CD4-positive, alpha-beta T cell treated with Interferon alpha-2 for 1 hour (primary cell): ENCODE measurements at places on chromosomes 13 and 19.

- no peak for DNase-seq
Observed at GRCh38 chr13:36029166-36029565, 102.0 kb downstream of the DCLK1 start.

DNA sequence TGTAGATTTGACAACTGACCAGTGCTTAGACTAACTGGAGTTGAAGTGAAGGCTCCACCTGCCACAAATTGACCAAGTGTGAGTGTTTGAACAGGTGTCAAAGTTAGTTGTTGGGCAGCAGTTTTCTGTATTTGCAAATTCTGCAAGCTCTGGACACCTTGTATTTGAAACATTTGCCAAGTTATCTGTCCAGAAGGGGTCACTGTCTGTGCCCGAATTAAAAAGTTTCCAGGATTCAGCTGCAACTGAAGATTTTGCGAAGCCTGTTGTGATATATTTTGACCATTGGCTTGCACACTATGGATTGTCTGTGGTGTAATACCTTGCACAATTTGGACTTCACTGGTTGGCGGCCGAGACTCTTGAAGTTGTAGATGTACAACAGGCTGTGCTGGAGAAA, 1690.7 kb downstream of the SLITRK5 start:
- no peak for DNase-seq

DNA sequence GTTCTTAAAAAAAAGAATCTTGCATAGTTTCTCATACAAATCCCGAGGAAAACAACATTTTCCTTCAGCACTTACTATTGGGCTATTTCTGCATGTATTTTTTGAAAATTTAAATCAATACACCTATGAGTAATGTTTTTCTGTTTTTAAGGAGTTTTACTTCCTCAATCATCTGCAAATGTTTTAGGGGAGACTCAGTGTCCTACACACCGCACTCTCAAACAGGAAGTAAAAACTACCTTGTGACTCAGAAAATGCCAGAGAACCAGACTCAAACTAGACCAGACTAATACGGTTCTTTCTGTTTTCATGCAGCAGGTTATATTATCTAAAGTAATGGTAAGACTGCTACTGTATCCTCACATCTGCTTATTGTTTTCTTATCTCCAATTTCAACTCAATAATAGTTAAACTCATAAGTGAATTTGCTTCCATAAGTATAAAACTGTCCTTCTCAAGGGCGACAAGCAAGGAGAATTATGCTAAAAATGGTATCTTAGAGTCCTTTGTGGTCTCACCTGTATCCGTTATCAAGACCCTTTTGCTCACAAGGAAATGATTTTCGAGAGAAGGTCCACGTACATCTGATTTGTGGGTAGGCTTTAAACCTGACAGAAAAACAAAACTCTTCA, 52.5 kb downstream of the FLT3 start:
- peak; percentile 7 for DNase-seq

DNA sequence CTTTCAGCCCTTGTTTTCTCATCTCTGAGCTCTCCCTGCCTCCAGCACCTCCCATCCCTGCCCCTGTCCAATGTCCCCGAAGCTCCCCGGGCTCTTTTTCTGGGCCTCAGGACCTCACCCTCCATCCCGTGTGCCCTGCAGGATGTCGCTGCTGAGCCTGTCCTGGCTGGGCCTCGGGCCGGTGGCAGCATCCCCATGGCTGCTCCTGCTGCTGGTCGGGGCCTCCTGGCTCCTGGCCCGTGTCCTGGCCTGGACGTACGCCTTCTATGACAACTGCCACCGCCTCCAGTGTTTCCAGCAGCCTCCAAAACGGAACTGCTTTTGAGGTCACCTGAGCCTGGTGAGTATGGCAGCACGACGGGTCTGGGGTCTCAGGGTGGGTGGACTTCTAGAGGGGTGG, 51.1 kb upstream of the CYP4F8 start:
- no peak for DNase-seq

- peak; percentile 61 for DNase-seq
Observed at GRCh38 chr19:49677231-49677900, at the start of gene PRMT1. PRMT1 (plus strand) TSS chr19:49677271; CDS start chr19:49677281, 10 bp downstream.

- DNase-seq: no peak
Observed at GRCh38 chr19:46721269-46722003, 4.5 kb upstream of the PRKD2 start.

GRCh38 chr13:35718084-35718483, 241.6 kb upstream of the MAB21L1 start:
- DNase-seq: no peak

DNA sequence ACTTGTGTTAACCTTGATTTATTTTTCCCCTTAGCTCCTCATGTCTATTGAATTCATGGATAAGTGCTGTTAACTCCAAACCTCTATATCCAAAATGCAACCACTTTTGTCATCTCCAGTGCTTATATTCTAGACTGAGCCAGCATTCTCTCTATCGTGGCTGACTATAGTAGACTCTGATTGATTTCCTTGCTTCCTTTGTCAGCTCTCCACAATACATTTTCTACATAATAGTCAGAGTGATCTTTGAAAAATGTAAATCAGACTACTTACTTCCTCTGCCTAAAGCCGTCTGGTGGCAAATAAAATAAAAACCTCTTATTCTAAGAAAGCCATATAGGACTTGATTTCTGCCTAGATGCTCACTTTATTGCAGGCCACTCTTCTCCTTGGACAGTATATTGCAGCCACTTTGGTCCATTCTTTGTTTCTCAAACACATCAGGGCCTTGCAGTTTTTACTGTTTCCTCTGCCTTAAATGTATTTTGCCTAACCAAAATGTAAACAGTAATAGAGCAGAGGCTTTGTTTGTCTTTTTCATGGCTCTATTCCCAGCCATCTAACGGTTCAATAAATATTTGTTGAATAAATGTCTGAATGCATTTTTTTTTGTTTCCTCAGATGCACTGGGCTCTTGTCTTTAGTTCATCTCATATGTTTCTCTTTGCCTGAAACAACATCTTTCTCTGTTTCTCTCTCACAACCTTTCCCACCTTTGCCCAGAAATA, 243.6 kb upstream of the CSNK1A1L start:
- no peak for DNase-seq

- peak; percentile 68 for DNase-seq
Observed at GRCh38 chr19:9793071-9793591, 24.6 kb upstream of the ZNF846 start.

GRCh38 chr13:111116856-111117255, 1.7 kb downstream of the ARHGEF7 start:
- DNase-seq: no peak

- DNase-seq: no peak
Observed at GRCh38 chr13:51501096-51501495, 48.3 kb upstream of the INTS6 start.

DNA sequence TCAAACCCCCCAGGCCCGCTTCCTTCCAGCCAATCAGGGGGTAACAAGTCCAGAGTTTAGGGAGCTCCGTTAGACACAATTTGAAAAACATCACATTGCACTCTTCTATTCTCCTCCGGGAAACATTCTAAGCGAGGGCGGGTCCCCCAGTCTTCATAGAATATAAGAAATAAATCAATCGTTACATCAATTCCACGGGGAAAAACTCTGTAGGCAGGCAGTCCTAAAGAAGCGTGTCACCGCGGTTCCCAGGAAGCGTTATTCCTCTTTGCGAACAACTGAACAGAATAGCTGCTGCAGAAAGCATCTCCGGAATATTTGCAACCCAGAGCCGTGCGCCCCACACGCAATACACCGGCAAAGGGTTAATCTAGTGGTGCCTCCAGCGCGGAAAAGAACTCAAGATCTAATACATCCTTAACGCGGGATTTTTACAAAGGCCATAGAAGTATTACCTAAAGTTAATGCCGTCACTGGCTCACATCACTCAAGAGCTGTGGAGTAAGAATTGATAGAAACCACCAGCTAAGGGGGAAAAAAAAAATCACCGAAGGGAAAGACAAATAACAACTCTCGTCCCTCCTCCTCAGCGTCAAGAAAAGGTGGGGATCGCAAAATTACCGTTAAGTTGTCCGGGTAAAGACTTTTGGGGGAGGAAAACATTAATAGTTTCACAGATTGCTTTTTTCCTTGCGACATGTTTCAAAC, 65.1 kb downstream of the KCNRG start:
- DNase-seq: peak; percentile 6

GRCh38 chr13:37526710-37527473, 71.7 kb downstream of the POSTN start:
- no peak for DNase-seq

DNA sequence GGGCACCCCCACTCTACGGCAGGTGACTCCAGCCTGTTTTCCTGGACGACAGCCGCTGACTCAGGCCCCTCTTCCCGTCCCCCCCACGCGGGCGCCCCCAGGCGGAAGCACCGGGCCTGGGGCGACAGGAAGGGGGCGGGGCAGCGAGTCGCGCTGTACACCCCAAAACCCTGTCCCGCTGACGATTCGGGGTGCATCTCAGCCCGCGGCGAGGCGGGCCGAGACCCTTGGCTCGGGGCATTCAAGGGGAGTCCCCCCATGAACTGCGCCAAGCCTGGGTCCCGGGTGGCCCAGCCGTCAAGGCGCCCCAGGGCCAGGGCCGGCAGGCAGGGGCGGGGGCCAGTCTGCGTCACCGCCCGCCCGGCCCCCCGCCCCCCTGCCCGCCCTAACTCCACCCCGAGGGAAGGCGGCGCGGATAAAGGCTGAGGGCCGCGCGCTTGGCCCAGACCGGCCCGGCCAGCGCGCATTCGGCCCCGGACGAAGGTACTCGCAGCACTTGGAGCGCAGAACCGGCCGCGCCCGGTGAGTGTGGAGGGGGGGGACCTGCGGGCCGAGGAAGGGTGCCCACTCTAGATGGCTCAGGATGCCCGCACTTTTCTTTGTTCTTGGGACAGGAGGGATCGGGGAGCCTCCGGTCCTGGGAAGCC, at the start of gene MIDN:
MIDN (plus strand) TSS at position 445 of the 647 bp plus-strand sequence. CDS start 1,714 bp downstream, outside the sequence.
- DNase-seq: peak; percentile 82

GRCh38 chr13:51385114-51385513, 45.6 kb downstream of the SERPINE3 start:
- no peak for DNase-seq

GRCh38 chr19:58277748-58278540, 811 bp upstream of the ZNF8 start:
- DNase-seq: no peak

DNA sequence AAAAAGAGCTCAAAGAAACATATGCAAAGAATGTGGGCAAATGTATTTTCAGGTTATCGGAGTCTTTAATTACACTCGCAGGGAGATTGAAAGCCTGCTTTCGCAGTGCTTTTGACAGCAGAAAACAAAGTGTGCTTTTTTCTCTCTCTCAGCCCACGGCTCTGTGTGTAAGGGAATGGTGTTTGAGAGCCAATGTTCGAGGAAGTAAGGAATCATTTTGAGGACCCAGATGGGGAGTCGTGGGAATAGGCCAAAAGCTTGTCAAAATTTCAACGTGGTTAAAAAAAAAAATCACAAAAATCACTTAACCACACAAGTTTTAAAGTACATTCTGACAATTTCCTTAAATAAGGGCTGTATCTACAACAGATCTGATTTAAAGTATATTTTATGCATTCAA, 197.1 kb upstream of the IRS2 start:
- DNase-seq: no peak

DNA sequence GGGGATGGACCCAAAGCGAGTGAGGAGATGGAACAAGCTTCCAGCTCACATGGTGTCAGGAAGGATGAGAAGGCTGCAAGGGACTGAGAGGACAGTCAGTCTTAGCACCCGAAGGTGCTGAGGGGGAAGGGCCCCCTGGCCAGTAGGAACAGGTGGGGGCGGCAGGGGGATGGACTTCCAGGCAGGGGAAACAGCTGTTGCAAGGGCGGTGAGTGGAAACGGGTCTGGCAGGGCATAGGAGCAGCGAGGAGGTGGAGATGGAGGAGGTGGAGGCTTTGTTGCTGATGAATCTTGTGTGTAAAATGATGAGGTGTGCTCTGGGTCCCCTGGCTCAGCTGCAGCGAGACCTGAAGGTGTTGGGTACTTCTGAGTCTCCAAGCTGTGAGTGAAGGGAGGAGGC, 1.2 kb downstream of the MAP1S start:
- DNase-seq: no peak

- DNase-seq: peak; percentile 74
Observed at GRCh38 chr19:3062165-3063105, at the start of gene TLE5. TLE5 (minus strand) TSS chr19:3062495; CDS start chr19:3062200, 295 bp downstream.

- DNase-seq: peak; percentile 36
Observed at GRCh38 chr19:6890401-6890913, 3.1 kb downstream of the ADGRE1 start.

DNA sequence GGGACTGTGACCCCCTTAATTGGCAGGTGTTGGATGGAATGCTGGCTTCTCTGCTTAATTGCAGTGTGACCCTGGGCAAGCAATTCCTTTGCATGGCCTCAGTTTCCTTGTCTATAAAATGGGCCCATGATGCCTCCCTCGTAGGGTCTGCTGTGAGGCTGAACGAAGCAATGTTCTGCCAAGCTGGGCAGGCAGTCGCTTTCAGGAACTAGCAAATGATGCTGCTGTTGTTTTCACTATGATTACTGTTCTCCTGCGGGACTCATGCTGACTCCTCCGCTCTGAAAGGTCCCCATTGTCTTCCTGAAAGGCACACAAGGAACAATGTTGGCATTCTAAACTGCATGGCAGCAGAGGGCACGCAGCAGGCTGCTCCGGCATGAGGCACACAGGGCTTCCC, 6.8 kb downstream of the BICRA start:
- DNase-seq: no peak

DNA sequence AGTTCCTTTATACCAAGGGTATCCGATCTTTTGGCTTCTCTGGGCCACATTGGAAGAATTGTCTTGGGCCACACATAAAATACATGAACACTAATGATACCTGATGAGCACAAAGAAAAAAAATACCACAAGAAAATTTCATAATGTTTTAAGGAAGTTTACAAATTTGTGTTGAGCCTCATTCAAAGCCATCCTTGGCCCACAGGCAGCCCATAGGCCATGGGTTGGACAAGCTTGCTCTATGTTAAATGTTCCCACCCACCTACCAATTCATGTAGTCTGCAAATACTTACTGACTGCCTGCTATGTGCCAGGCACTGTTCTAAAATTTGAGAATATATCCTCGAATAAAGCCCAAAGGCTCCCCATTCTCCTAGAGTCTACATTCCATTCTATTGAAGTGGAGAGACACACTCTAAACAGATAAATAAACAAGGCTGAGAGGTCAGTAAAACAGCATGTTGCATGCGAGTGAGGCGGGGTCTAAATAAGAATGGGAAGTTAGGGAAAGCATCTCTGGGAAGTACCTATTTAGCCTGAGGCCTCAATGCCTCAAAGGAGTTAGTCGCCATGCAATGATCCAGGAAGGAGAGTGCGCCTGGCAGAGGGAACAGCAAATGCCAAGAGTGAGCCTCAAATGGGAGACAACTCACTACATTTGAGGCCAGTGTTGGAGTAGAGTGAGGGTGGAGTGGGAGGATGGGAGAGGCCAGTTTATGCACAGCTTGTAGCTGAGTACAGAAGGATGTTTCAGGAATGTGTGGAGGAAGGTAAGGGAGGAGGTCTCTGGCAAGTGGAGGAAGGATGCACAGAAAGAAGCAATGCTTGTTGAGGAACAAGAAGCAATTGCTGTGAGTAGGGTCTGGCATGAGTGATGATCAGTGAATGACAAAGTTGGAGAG, 52.5 kb upstream of the CLDN10 start:
- no peak for DNase-seq
